Testis (tissue), 5 donors: ENCODE measurements at places on chromosomes 7 and 10. TPM values are rescaled to one million over a fixed set of nuclear protein-coding genes. Genes with fewer than 3 reads are reported as not detected.
A peak's percentile ranks its signal among the peaks of the same experiment; 100 is the strongest.

- DNase-seq = no peak
Measured at GRCh38 chr7:88003581-88003980, 69.5 kb downstream of the ADAM22 start.

- DNase-seq = no peak
Measured at GRCh38 chr10:6958254-6958653, 378.2 kb upstream of the PRKCQ start.

DNA sequence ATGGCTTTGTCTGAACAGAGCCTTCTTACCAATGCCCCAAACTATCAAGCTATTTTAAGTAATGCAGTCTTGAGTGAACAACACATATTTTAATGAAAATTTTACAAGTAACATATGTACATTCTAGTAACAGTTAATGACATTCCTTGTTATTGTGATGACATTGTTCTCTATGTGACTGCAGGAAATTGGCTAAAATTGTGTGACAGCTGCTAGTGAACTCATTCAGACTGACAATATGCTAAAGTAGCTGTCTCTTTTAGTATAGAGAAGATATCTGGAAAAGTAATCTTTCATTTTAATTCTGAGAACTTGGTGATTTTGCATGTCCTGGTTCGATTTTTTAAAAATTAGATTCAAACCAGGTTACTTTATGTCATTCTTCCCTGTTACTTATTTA is 259.8 kb upstream of the MAGI2 start:
- no peak for DNase-seq

DNA sequence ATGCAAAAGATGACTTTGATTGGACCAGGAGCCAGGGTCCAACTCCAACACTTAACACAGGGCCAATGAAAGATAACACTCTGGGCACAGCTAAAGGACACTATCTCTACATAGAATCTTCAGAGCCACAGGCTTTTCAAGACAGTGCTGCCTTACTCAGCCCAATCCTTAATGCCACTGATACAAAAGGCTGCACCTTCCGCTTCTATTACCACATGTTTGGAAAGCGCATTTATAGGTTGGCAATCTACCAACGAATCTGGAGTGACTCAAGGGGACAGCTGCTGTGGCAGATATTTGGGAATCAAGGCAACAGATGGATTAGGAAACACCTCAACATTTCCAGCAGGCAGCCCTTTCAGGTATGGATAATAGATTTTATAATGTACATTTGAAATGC is 160.7 kb downstream of the MALRD1 start:
- no peak for DNase-seq

GRCh38 chr7:2224934-2225333 is 7.8 kb downstream of the MAD1L1 start:
- DNase-seq = no peak

DNA sequence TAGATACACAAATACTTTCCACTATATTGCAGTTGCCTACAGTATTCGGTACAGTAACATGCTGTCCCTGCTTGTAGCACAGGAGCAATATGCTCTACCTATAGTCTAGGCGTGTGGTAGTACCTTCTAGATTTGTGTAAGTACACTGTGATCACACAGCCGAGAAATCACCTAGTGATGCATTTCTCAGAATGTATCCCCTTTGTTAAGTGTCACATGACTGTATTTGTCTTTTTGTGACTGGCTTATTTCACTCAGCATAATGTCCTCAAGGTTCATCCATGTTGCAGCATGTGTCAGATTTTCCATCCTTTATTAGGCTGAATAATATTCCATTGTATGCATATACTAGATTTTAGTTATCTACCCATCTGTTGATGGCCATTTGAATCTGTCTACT is 61.9 kb downstream of the BTRC start:
- no peak for DNase-seq

DNA sequence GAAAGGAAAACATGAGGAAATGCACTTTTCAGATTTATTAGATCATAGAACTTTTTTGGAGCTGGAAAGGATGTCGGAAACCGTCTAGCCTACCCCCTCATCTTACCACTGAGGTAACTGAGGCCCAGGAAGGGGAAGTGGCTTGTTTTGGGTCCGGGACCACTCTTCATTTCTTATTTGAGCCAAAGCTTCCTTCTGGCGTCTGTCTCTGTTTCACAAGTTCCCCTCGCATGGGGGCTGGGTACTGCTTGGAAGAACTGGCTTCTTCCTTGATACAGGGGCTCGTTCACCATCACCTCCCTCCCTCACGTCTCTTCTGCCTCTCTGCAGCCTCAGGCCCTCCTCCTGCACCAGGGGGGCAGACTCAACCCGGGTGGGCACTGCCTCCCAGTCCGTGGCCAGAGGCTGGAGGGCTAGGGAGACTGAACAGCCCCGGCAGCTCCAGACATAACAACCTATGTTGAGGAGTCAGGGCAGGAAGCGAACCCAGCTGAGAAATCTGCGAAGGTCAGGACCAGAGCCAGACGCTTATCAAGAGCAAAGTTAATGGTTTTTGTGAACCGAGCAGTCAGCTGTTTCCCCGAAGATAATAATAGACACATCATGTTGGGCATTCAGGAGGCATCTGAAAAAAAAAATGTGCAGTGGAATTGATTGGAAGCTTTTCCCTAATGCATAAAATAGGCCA is 12.9 kb downstream of the HTRA1 start:
- DNase-seq = peak; percentile 72

DNA sequence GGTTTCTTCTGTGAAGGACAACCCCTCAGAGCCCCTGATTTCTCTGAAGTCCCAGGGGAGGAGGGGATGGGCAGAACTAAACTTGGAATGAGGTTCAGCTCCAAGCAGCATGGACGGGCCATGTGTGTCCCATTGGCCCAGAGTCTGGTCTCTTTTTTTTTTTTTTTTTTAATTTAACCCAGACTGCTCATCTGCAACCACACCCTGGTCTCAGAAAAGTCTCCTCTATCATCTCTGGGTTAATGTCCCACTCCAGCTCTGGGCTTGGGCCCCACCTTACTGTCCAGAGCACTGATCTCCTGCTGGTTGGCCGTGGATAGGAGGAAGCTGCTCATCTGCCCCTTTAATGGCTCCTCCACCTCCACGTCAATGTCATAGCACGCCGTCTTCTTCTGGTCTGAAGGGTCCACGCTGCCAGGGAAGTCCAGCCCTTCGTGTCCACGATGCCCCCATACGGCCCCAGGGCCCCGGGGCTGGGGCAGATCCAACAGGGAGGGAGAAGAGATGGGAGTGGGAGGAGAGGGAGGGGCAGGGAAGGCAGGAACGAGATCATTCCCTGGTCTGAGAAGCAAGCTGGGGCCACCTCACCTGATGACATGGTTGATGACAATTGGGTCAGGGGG is 7.7 kb downstream of the CHPF2 start:
- no peak for DNase-seq

DNA sequence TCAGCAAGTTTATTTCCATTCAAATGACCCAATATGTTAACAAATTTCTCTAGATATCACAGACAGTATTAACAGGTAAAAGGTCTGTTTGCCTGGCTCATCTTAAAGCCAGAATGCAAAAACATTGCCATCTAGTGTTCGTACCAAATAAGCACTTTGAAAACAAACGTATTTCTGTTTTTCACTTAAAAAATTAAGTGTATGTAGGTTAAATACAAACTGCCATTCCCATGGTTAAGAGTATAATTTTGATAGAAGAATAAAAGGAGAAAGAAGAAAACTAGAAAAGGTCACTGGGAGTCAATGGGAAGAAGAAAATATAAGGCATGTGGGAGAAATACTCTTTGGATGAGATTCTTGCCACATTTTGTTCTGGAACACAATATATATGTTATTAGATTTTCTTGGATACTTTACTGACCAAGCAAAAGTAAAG is 51.0 kb downstream of the ORC5 start:
- no peak for DNase-seq

DNA sequence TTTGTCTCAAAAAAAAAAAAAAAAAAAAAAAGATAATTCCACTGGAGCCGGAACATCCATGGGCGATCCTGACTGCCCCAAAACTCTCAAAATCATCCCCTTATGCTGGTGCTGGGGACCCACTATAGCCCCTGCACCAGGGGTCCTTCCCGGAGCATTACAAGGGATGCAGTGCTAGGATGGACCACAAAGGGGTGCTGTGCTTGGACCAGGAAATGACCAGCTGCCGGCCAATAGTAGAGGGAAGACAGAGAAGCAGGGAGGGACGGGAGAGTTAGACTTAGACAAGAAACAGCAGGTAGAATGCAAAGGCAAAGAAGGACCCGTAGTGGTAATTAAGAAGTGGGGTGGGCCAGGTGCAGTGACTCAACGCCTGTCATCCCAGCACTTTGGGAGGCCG is 40.5 kb downstream of the RCC1L start:
- no peak for DNase-seq

GRCh38 chr10:119625570-119626280 is 25.5 kb upstream of the BAG3 start:
- no peak for DNase-seq

GRCh38 chr7:36598054-36598674 is 126.1 kb downstream of the AOAH start:
- no peak for DNase-seq

GRCh38 chr10:6385665-6386064 is 182.9 kb downstream of the PFKFB3 start:
- DNase-seq = no peak

GRCh38 chr7:38169847-38170246 is 8.2 kb upstream of the STARD3NL start:
- no peak for DNase-seq

GRCh38 chr10:128908099-128908498 is 558.9 kb upstream of the MGMT start:
- DNase-seq = no peak

- DNase-seq = no peak
Measured at GRCh38 chr10:33800545-33800944, 466.1 kb upstream of the NRP1 start.

GRCh38 chr10:47253030-47253637 is 46.9 kb upstream of the GDF10 start:
- DNase-seq = no peak

- DNase-seq = no peak
Measured at GRCh38 chr10:62016623-62017490, 115.4 kb downstream of the ARID5B start.

DNA sequence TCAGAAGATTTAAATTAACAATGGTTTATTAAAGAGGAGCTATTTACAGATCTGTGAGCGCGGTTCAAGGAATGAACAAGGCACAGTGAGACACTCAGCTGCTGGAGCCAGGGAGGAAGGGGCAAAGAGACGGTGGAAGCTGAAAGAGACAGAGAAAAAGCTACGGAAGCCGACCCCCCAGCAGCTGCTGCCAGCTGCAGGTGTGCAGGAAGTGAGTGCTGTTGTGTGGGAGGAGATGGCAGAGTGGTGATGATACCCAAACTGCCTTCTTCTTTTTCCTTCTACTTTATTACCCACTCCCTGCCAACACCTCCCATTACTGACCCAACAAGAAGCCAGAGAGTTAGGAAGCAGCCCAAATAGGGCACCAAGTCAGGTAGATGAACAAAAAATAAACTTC is 41.9 kb upstream of the MBL2 start:
- no peak for DNase-seq

DNA sequence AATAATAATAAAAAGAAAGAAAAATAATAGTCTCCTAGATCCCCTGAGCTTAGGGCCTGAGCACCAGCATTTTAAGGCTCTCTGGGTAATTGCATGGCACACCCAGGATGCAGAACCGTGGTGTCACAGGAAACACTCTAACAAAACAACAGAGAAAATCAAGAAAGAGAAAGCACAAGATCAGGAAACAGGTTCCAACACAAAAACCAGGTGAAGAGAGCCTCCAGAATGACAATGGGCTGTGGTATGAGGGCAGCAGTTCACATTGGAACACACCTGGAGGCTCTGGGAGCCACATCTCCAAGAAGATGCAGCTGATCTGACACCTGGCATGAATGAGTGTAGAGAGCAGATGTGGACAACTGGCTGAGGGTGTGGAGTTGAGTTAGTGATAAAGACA is 7.1 kb downstream of the MMRN2 start:
- peak; percentile 10 for DNase-seq

GRCh38 chr10:61978965-61979364 is 77.5 kb downstream of the ARID5B start:
- DNase-seq = no peak

- DNase-seq = peak; percentile 58
Measured at GRCh38 chr10:118045837-118046394, 825 bp downstream of the RAB11FIP2 start.

DNA sequence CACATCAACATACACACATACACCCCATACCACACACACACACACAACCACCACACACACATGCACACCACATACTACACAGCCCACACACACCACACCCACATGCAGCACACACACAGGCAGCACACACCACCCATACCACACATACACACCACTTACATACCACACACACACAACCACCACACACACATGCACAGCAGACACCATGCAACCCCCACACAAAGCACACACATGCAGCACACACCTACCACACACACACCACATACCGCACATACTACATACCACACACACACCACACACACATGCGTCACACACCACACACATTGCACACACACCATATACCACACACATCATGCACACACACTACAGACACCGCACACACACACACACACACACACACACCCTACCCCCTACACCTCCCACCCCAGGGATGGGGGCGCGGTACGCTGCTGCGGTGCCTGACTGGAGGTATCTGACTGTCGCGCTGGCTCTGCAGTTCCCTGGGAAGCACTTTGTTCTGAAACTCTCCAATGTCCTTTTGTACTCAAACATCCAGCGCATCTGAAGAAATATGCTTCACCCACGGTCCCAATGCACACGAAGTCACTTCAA is 5.4 kb upstream of the TRPV6 start:
- DNase-seq = no peak

DNA sequence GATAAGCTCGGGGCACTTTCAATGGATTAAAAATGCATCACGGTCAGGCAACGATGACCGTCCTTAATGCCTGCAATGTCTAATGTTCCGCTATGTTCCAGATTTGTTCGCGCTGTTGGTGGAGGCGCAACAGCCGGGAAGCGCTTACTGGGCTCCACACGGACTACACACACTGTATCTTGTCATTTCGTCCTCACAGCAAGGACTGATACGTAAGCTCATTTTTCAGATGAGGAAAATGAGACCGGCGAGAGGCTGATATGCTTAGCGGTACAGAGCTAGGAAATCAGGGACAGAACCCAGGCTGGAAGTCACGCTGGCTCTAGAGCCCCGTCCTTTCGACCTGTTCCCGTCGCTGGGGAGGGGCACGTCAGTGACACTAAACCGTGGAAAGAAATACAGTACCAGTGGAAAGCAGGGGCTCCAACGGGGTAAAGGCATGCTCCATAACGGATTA is 670 bp downstream of the TPK1 start:
- DNase-seq = peak; percentile 65

DNA sequence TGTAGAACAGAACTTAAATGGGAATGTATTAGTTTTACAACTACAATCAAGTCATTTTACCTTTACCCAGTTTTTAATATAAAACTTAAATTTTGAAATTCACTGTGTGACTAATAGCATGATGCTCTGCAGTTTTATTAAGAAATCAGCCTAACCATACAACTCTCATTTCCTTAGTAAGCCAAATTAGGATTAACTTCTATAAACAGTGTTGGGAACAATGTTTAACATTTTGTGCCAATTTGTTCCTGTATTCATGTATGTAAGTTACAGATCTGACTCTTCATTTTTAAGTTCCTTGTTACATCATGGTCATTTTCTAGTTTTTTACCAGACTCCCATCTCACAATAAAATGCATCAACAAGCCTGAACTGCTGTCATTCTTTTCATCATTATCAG is 209.8 kb downstream of the ZEB1 start:
- DNase-seq = no peak

The NUTM2B gene
- 5.6 TPM for polyA plus RNA-seq

The IL15RA gene
- 15.6 TPM for polyA plus RNA-seq

The PUS7 gene
- 8.7 TPM for polyA plus RNA-seq

The SYCE1 gene
- 139 TPM for polyA plus RNA-seq

The LBX1 gene
- not detected for polyA plus RNA-seq

The TYSND1 gene
- 66.8 TPM for polyA plus RNA-seq

The FOXP2 gene
- 3.8 TPM for polyA plus RNA-seq

The ABCB4 gene
- 1.7 TPM for polyA plus RNA-seq

The NUTM2A gene
- 4.2 TPM for polyA plus RNA-seq

The SPDYE1 gene
- polyA plus RNA-seq = 8.3 TPM
